GM23338 (cell line): ENCODE measurements at places on chromosomes 2 and 18. TPM values are rescaled to one million over a fixed set of nuclear protein-coding genes. Genes with fewer than 3 reads are reported as not detected.

CAPN10 gene
- total RNA-seq, result 47.0 and 59.8 TPM in 2 replicates

KIF3C gene
- total RNA-seq, result 34.6 and 40.0 TPM in 2 replicates

RAX gene
- total RNA-seq, result 0.03 and 0.08 TPM in 2 replicates

CERKL gene
- total RNA-seq, result 0.69 TPM in 1 of 2 replicates, not detected in the other

IL18RAP gene
- total RNA-seq, result not detected in 2 replicates

CELF4 gene
- 2.6 and 3.6 TPM in 2 replicates for total RNA-seq

DPP10 gene
- total RNA-seq, result 14.8 and 26.3 TPM in 2 replicates

REG1B gene
- not detected in 2 replicates for total RNA-seq

CFAP221 gene
- total RNA-seq, result 0.23 and 0.42 TPM in 2 replicates

MOCOS gene
- 6.5 and 7.2 TPM in 2 replicates for total RNA-seq

DNA sequence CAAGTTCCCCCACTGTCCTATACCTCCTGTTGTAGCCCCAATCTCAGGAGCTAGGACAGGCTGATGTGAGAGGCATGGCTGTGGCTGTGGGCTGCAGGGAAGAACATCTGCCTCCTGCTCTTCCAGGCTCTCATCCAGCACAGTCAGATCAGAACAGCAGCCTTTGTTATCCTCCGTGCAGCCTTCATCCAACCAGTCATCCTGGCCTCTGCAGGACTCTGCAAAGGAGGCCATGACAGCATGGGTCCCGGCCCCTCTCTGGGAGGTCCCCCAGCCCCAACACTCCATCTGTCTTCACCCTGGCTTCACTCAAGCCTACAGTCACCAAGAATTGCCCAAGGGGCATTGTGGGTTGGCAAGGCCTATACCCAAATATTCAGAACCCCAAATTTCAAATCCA, 223.2 kb upstream of the COPS8 start:
- DNase-seq, result no peak

GRCh38 chr18:75455249-75456198, 28.0 kb upstream of the SMIM21 start:
- peak; percentile 57 for DNase-seq

DNA sequence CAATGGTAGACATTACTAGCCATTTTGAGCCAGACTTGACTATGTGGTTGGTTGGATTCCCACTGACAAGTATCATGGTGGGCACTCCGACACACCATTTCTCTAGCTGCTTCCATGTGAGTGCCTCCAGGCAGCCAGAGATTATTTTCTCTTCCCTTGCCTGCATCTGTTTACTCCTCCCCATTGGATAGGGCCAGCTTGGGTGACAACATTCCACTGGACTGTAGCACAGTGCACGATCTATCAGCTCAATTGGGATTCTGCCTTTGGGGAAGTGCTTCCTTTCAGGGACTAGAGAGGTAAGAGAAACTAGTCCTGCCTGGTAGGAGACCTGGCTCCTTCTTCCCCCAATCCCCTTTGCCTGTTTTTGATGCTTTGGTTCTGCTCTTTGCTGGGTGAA, 49.0 kb upstream of the MAP4K3 start:
- no peak for DNase-seq

- no peak for DNase-seq
Measured at GRCh38 chr2:228841877-228842276, 429.2 kb downstream of the PID1 start.

GRCh38 chr2:174873471-174873870, 109.2 kb upstream of the CHRNA1 start:
- peak; percentile 38 for DNase-seq

DNA sequence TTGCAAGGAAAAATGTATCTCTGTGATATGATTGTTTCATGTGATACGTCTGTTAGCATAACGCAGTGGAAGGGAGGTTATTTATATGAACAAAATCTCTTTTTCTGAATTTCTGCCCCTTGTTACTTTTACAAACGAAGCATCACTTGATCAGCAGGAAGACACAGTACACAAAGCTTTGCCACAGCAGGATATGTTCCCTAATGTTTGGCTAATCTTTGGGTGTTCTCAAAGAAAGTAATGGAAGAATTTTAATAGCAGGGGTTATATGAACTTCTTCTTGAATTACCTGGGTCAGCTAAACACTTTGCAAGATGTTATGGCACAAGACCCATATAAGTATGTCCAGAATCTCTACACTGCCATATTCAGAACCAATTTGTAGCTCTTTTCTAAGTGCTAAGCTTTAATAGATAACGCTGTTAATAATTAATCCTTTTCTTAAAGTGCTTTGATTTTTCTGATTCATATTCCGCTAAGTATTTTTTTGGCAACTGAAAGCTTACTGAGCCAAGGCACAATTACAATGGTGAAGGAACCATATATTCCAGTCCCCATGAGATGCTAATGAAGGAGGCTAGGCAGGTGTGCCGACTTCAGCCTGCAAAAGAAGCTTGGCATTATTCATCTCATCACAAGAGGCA, 33.2 kb upstream of the TRIB2 start:
- no peak for DNase-seq

DNA sequence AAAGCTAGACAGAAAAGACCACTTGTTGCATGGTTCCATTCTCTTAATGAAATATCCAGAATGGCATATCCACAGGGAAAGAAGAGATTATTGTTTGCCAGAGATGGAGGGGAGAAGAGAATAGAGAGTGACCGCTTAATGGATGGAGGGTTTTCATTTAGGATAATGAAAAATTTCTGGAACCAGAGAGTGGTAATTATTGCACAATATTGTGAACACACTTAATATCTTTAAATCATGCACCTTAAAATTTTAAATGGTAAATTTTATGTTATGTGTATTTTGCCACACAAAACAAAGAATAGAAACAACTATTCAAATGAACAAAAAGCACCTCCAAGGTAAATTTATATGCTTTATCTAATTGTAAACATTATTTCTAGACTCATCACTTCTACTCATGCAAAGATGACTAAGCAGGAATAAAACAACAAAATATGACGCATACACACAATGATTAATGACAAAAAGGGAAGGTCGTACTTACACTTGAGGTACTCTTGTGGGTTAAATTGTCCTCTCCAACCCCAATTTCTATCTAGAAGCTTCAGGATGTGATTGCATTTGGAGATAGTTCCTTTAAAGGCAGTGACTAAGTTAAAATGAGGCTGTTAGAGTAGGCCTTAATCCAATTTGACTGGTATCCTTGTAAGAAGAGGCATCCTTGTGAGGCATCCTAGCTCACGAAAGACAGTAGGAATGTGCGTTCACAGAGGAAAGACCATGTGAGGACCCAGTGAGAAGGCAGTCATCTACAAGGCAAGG, 18.7 kb upstream of the DHRS9 start:
- no peak for DNase-seq

GRCh38 chr2:134230885-134231284, 23.0 kb upstream of the MGAT5 start:
- DNase-seq, result no peak

- peak; percentile 65 for DNase-seq
Measured at GRCh38 chr2:239381709-239382134, 19.1 kb downstream of the HDAC4 start.

DNA sequence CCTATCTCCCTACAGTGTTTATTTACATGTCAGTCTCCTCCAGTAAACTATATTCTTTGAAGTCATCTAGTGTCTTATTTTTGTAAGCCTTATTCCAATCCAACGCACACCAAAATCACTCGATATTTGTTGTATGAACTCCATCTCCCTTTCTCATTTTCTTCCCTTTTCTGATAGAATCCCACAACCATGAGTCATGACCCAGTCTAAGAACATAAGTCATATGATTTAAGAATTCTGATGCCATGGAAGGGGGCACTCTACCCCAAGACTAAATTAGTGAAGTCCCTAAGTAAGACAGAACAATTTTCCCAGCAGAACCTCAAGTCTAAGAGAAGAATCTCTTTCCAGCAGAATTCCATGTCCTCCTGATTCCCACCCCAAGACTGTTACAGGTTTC, 5.4 kb downstream of the CHMP3 start:
- DNase-seq, result no peak

- no peak for DNase-seq
Measured at GRCh38 chr18:48193521-48194492, 215.4 kb downstream of the ZBTB7C start.
